ENCODE measurements at places on chromosomes 5 and 9. TPM values are rescaled to one million over a fixed set of nuclear protein-coding genes. Genes with fewer than 3 reads are reported as not detected.

DOK3 gene
- total RNA-seq: 6.9 TPM

- no peak overlapping the region for H3K4me3 ChIP-seq
- DNase-seq: no peak
- no peaks in the 10 kb centered on the region for H3K36me3 ChIP-seq
- H3K27me3 ChIP-seq: peaks cover 49% of the 10 kb centered on the region
Measured at GRCh38 chr5:140027807-140028206, 15.3 kb downstream of the NRG2 start.

- H3K4me1 ChIP-seq: peaks cover 47% of the 10 kb centered on the region
- H3K27me3 ChIP-seq: no peaks in the 10 kb centered on the region
- H3K27ac ChIP-seq: peak overlapping the region; percentile 90
- peak overlapping the region; percentile 97 for H3K4me3 ChIP-seq
- peaks cover 11% of the 10 kb centered on the region for H3K36me3 ChIP-seq
Measured at GRCh38 chr9:109117856-109118807, 1.6 kb downstream of the TMEM245 start.

TXNDC8 gene
- not detected for total RNA-seq

GRCh38 chr5:68141494-68141893 is 74.1 kb upstream of the PIK3R1 start:
- no peak overlapping the region for H3K27ac ChIP-seq
- H3K27me3 ChIP-seq: no peaks in the 10 kb centered on the region
- peaks cover 12% of the 10 kb centered on the region for H3K4me1 ChIP-seq
- DNase-seq: no peak

LCN1 gene
- not detected for total RNA-seq

Data from type B pancreatic cell (in vitro differentiated cells).